ENCODE measurements at places on chromosomes 11 and 22.

DNA sequence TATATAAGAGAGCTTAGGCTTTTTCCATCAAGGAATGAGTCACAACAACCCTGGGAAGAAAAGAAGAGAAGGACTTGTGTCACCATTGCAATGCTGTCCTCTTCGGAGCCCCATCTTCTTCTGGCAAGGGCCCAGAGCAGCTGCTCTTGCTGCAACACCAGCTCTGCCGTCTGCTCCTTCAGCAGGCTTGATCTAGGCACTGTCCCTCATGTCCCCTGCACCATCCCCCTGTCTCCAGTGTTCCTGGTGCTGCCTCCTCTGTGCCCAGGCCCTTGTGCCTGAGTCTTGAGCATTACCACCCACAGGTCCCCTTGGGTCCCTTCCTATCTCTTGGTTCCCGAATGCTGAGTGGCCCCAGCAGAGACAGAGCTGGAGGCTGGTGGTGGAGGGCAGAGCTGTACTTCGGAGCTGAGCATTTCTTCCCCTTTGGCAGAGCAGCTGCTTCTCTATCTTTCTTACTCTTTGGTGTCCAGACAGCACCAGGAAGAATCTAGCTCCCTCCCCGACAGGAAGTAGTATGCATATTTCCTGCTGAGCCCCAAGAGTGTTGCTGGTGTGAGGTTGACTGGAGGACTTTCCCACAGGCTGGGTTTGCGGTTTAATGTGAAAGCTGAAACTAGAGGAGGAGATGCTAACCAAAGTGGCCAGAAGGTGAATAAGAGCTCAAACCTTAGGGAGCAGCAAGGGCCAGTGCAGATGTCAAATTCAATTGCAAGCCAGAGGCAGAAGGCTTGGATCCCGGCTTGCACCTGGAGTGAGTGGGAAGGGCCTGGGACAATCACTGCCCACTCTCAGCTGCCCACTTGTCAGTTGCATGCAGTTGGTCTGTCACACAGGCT lies 27.8 kb downstream of the WEE1 start:
- DNase-seq, result no peak

GRCh38 chr22:29172216-29172615 lies 33.5 kb upstream of the EMID1 start:
- no peak for DNase-seq

DNA sequence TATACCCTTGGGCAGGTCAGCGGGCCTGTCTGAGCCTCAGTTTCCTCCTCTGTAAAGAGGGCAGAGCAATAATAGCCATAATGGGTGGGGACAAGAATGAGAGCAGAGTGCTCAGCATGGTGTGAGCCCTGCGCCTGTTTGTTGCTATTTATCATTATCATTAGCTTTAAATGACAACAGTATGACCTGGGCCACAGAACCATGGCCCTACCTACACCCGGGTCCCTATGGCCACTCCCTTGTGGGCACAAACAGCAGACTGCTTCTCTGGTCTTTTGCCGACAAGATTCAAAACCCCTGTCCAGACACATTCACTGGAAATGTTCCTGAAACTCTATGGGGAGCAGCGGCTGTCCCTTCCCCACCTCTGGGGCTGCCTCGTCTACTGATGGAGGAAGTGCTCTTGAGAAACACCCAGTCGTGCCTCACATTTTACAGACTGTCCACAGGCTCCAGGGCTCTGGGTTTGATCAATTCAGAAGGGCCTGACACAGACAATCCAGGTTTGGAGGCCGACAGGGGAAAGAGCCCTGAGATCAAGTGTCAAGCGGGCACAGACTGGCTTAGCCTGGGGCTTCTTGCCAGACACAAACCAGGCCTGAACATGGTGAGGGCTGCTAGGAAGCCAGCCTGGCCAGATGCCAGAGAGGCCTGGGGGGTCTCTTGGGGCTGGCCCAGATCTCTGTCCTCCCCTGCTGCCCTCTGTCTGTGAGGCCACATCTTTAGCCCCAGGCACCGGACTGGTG lies 112.5 kb upstream of the CD82 start:
- DNase-seq, result no peak

DNA sequence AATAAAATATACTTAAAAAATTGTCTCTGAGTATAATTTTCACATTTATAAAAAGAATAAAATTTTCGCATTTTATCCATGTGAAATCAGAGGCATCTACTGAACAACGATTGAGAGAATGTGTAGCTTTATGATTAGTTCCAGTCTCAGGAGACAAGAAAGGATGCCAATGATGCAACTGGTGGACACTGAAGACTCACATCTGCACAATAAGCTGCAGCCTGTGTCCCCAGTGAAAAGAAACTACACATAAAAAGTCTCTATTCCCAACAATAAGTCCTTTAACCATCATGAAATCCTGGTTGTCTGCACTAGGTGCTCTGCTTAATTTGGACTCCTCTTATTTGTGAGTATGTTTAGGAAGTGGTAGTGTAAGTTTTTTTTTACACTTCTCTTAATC lies 22.0 kb downstream of the OR5AS1 start:
- no peak for DNase-seq

DNA sequence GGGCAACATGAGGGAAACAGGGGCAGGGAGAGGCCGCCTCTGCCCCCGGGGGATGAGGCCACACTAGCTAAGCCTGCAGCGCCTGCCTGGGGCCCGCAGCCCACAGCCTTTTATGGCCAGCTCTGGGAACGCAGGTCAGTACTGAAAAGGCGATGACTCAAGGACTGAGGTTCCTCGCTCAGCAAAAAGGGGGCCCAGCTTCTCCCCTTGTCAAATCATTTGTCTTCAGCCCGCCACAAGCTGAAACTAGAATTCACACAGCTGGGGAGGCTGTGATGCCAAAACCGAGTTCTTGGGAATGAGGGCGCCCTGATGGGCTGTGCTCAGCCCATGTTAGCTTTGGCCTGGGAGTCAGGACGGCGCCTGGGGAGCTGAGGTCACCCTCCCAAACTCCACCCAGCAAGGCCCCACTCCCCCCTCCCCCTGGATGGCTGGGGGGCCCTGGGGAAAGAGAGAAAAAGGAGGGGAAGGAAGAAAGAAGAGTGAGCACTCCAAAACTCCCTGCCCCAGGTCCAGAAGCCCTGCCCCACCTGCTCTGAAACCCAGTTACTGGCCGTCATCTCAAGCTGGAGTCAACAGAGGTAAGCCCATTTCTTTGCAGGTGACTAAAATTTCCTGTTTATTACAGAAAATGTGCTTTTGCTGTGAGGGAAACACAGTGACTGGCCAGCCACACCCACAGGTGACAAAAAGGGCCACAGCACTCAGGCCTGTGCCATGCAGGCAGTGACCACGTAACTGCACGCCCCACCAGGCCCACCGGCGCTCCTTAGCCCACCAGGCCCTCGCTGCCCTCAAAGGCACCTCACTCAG lies 13.7 kb downstream of the EHD1 start:
- no peak for DNase-seq

DNA sequence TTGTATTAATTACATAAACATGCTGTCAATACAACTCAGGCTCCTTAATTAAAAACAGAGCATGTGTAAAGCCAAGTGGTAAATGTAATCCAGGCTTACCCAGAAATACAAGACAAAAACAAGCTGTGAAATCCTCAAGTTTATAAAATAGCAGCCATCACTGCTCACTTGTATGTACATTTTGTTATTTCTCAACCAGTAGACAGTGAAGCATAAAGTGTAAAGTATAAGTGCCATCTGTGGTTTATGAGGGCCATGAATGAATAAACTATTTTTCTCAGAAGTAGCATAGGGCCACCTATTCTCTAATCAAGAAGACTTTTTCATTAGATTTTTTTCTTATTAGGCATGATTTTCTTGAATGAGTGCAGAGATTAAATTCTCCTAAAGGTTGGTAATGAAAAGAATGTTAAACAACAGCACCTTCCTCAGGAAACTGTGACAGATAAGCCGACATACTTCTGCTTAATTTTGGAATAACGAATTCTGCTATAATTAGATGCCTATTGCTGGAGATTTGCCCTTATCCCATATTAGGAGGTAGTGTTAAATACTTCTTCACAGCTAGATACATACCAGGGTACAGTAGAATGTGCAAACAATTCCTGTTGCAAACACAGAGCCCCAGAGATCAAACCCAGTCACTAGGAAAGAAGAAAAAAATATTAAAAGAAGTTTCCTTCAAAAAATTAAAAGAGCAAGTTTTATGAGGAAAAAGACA lies 13.0 kb downstream of the SLC5A12 start:
- no peak for DNase-seq

DNA sequence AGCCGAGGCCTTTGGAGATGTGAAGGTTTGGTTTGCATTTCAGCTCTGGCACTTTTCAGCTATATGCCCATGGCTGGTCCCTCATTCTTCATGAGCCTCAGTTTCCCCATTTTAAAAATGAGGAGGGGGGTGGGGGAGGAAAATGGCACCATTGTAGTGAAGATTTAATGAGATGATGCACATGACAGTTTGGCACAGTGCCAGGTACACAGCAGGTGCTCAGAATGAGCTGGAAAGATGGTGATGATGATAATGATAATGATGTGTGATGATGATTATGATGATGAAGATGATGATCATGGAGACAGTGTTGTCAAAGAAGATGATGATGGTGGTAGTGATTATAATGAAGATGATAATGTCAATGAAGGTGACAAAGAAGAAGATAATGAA lies 24.3 kb upstream of the FGF3 start:
- DNase-seq, result no peak

DNA sequence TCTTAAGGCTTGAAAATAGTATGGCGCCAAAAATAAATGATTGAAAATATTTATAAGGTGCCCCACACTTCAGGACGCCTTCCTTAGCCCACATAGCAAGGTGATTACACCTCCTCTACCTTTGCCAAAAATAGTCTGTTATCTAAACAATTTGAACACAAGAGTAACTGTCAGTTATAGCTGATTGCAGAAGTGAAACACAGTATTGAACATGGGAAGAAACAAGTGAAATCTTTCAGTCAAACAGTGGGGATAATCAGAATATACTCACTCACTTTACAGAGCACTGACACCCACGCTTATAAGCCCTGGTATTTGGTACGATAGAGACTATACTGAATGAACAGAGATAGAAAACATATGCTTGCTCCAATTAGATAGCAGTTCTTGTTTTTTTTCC lies 203.1 kb downstream of the RAB38 start:
- no peak for DNase-seq

- no peak for DNase-seq
These were observed 55.4 kb downstream of the QSER1 start for GRCh38 chr11:32947978-32948377.

- no peak for DNase-seq
These were observed 9.6 kb upstream of the MYH9 start for GRCh38 chr22:36397131-36398093.

GRCh38 chr11:46912526-46913150 lies 5.7 kb downstream of the LRP4 start:
- peak; percentile 86 for DNase-seq

DNA sequence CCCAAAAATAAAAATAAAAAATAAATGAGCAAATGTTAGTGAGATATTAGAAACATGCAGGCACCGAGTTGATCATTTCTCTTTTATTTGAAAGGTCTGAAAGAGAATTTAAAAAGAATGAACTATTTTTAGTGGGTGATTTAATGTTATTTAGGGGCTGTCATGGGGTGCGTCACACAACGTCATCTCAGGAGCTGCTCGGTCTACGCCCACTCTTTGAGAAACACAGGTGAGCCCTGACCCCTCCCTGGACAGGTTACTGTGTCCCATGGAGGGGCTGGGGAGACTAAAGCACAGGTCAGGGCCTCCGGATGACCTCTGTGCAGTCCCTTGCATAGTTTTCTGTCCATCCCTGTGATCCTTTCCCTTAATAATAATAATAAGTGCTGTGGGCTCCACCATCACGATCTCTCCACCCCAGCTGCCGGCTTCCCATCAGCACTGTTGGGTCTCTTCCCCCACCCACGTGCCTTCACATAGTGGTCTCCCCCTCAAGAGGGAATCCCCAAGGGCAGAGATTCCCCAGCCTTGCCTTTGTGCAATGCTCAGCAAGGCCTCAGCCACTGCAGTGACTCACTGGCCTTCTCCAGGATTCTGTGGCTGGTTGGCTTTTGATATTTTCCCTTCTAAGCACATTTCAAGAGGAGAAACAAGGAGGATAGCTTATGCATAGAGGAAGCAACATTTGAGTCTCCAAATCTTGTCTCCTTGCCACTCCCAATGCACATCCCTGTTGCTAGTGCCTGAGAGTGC lies 159.9 kb downstream of the TTC17 start:
- no peak for DNase-seq

GRCh38 chr11:46050662-46051061 lies 70.6 kb downstream of the PHF21A start:
- DNase-seq, result no peak

DNA sequence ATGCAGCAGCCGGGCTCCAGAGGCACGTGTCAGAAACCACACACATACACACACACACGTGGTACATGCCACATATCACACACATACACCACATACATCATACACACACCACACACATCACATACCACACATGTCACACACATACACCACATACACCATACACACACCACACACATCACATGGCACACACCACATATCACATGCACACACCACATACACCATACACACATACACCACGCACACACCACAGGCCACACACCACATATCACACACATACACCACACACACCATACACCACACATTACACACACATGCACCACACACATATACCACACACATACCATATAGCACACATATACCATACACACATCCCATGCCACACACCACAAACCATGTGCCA lies 97.5 kb upstream of the PRR5 start:
- DNase-seq, result no peak

GRCh38 chr22:35703861-35704584 lies 13.6 kb upstream of the APOL5 start:
- DNase-seq, result no peak

GRCh38 chr22:31825513-31825912 lies 71.7 kb downstream of the DEPDC5 start:
- DNase-seq, result no peak

DNA sequence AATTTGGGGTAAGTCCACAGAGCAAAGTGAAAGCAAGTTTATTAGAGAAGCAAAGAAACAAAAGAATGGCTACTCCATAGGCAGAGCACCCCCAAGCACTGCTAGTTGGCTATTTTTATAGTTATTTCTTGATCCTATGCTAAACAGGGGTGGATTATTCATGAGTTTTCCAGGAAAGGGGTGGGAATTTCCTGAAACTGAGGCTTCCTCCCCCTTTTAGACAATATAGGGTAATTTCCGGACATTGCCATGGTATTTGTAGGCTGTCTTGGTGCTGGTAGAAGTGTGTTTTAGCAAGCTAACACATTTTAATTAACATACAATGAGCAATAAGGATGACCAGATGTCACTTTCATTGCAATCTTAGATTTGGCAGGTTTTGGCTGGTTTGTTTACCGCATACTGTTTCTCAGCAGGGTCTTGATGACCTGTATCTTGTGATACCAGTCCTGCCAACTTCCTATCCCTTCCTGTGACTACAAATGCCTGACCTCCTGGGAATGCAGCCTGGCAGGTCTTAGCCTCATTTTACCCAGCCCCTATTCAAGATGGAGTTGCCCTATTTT lies 937 bp upstream of the C1QTNF6 start:
- no peak for DNase-seq

DNA sequence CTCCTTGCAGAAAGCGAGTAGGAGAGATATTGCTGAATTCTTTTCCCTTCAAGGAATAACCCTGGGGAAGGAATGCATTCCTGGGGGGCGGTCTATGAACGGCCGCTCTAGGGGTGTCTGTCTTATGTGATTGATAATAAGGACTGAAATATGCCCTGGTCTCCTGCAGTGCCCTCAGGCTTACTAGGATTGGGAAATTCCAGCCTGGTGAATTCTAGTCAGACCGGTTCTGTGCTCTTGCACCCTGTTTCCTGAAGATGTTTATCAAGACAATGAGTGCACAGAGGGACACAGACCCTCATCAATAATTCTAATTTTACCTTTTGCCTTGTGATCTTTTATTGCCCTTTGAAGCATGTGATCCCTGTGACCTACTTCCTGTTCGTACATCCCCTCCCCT lies 140.7 kb downstream of the LUZP2 start:
- DNase-seq, result no peak
